Eye (tissue), 1 donor: ENCODE measurements at places on chromosomes 4 and X.

GRCh38 chr4:185112104-185112503 is 31.0 kb upstream of the SLC25A4 start:
- DNase-seq, result no peak

DNA sequence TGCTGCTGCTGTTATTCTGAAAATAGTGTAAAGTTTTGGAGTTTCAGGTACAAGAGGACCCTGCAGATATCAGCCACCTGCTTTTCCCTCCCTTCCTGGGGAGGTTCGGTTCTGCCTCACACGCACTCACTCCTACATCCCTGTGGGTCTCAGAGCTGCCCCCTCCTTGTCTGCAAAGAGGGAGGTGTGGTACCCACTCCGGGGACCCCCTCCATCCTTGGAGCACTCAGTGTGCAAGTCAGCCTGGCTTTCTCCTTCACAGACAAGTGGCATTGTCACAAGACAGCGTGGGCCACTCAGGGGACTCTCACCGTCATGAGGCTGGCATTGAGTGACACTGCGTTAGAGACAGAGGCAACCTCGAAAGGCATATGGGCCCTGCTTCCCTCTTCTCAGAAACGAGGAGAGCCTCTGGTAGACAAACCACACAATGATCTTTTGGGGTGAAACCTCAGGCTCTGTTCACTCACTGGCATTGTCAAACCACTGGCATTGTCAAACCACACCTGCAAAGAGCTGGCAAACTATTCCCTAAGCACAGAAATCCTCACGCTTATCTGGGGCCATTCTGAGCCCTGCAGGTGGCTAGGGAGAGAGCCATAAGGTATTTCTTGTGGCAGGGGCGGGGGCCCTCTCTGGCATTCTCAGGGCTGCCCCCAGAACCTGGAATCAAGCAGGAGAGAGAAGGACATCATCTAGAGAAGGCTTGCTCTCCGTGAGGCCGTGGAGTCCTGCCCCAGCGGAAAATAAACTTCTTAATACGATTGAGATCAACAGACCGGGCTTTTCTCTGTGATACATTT is 285.0 kb downstream of the SHOX start:
- DNase-seq, result peak; percentile 67

DNA sequence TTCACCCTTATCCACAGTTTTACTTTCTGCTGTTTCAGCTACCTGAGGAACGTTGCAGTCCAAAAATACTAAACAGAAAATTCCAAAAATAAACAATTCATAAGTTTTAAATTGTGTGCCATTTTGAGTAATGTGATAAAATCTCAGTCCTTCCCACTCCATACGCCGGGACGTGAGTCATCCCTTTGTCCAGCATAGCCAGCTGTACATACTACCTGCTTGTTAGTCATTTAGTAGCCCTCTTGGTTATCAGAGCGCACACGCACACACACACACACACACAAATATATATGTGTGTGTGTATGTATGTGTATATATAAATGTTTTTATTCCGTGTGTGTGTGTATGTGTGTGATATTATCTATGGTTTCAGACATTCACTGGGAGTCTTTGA is 4.8 kb upstream of the CCSER1 start:
- DNase-seq, result no peak

DNA sequence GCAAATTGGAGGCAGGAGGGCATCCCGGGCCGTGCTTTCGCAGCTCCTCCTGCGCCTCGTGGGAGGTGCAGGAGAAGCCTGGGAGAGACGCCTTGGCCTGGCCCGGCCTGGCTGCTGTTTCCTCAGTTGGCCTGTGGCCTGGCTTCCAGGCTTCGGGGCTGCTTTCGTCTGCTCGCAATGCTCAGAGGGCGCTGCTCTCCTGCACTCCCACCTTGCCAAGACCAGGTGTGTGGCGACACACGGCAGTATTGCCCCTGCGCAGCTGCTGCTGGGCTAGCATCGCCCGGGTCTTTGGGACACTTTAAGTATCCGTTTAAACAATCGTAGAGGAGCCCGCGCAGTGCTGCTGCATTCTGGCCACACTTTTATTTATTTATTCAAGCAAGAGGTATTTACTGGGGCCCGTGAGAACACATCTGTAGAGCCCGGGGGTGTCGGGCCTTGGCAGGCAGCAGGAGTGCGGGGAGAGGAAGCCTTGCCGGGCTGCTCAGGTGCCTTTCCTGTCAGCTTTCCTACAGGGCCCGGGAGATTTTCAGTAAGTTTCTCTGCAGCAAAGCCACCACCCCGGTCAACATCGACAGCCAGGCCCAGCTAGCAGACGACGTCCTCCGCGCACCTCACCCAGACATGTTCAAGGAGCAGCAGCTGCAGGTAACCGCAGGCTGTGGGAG is 26.2 kb upstream of the HGFAC start:
- DNase-seq, result no peak

DNA sequence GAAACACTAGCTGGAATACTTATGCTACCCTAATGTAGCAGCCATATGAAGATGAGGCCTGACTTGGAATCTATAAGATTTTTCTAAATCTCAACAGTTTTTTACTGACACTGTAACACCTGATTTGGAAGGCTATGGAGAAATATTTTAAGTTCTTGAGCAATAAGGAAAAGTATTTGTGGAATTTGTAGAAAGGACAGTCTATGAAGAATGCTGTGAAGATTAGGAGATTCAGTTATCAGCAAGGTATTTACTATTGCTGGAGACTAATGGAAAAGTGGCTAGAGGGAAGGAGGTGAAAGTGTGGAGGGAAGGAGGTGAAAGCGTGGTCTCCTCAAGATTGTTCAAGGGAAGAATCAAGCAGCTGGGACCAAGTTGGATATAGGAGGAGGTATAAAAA is 190.0 kb upstream of the EMCN start:
- no peak for DNase-seq

DNA sequence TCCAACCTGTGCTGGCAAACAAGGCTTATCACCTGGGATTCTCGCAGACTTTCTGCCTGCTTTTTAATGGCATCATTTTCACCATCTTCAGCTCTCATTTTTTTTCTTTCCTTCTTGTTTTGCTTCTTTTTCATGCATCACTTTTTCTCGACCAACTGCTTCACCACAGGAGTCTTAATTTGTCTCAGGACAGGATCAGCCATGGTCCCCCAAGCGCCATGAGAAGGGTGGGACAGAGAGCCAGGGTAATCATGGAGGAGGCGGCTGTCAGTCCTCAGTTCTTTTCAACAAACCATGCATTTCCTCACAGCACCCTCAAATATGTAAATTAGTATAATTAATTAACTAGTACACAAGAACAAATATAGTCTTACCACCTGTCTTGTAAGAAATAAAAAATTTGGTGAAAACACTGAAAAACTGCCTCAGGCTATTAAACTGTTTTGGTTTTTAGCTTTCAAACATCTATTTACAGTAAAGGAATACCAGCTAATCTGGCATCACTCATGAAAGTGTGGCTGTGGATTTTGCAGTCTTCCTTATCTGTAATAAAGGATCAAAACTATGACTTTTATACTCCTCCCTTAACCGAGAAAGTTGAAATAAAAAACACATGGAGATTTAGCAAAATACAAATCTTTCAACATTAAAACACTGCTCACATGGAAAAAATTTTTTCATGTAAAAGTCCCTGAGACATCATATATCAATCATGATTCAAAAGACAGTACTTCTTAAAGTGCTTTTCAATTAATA is 19.1 kb downstream of the EIF4E start:
- DNase-seq, result no peak

DNA sequence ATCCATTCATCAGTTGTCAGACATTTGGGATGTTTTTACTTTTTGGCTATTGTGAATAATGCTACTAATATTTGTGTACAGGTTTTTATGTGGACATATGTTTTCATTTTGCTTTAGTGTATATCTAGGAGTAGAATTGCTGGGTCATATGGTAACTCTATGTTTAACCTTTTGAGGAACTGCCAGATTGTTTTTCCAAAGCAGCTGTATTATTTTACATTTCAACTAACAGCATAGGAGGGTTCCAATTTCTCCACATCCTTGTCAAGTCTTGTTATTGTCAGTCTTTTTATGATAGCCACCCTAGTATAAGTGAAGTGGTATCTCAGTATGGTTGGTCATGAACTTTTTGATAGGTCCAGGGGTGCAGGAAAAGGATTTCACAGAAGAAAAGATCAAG is 114.5 kb upstream of the FAM9C start:
- DNase-seq, result no peak

- DNase-seq, result no peak
Observed at GRCh38 chr4:79575709-79576428, 167.8 kb upstream of the GK2 start.

GRCh38 chr4:52576961-52577623 is 82.0 kb downstream of the USP46 start:
- DNase-seq, result no peak
